ENCODE measurements at places on chromosomes 11 and 22.
A peak's percentile ranks its signal among the peaks of the same experiment; 100 is the strongest.

GRCh38 chr11:120354779-120355178 lies 18.6 kb downstream of the ARHGEF12 start:
- no peak for DNase-seq

GRCh38 chr22:27796829-27797519 lies 4.6 kb downstream of the MN1 start:
- DNase-seq: no peak

GRCh38 chr11:69230856-69231425 lies 63.0 kb upstream of the MYEOV start:
- DNase-seq: no peak

DNA sequence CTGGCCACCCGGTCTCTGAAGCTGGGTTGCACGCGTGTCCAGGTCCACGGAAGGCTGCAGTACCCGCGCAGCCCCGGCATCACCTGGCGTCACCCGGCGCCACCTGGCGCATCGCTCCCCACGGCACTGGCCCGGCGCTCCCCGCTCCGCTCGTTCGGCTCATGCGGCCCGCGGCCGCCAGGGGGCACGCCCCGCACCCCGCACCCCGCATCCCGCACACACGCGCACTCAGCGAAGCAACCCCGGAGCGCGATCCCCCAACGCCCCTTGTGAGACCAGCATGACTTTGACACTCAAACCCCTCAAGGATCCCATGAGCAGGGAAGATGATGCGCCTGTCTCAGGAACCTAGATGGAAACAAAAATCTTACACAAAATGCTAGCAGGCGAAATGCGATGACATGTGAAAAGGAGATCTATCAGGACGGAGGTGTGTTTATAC lies 11.9 kb downstream of the B3GNT6 start:
- DNase-seq: peak; percentile 65

DNA sequence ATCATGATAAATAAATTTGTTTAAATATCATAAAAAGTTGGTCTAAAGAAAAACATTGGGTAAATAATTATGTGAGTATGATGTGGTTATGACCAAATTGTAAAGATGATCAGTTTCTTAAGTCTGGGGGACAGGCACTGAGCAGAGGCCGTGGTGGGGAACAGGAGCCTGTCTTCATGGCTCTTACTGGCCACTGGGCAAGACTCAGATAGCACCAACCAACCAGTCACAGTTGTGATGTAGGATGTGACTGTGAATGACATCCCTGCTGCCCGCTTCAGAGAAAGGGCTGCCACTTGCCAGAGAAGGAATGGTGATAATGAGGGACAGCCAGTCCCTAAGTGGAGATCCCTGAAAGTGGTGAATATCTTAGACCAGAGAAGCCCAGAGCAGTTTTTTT lies 7.0 kb downstream of the PTPRJ start:
- DNase-seq: no peak

- no peak for DNase-seq
Measured at GRCh38 chr11:62015615-62016014, 48.2 kb upstream of the FTH1 start.

DNA sequence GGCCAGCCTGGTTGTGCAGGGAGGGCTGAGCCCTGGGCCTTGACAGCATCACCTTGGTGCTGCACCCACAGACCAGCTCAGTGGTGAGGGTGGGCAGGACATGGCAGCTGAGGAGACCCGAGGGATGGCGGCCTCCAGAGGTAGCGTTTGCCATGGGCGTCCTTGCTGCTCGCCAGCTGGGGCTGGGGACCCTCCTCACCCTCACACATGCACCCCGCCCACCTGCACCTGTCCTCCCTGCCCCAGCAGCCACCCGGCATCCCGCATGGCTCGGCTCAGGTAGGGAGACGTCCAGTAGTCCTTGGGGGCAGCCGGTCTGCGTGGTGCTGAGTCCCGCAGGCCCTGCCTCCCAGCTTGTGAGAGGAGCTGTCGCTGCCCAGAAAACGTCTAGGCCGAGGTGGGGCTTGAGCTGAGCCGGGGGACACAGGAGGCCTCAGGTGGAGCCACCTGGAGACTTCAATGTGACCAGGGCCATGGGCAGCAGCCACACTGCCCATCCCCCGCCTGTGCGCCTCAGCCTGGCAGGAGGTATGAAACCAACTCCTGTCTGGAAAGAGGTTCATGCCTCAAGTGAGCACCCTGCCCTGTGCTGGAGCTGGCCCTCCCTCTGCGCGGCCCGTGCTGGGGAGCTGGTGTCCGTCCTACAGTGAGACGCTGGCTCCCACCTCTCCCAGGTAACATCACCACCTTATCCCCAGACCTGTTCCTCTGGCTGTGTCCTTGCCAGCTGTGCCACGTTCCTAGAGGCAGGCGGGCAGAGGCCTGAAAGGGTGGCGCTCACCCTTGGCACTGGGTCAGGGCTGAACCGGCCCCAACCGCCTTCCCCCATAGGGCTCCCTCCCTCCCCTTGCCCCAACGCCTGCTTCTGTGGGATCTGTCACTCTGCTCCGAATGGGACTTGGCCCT lies 3.3 kb upstream of the TRABD start:
- peak; percentile 57 for DNase-seq

DNA sequence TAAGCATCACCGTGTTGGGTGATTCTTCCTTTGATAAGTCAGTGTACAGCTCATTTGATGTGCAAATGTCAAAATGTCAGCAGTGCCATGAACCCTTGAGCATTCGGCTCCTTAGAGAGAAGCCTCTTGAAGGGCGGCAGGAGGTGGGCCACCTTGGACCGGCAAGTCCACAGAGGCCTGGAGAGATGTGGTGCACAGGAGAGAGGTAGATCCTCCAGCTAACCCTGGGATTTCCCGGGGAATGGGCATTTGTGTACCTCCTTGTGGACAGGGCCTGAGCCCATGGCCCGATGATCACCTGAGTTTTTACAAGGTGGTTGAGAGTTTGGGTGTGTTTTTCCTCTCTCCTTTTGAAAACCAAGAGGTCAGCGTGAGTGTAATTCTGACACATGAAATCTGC lies 133.2 kb upstream of the RCN1 start:
- no peak for DNase-seq

GRCh38 chr11:86575927-86576326 lies 96.5 kb downstream of the ME3 start:
- no peak for DNase-seq

DNA sequence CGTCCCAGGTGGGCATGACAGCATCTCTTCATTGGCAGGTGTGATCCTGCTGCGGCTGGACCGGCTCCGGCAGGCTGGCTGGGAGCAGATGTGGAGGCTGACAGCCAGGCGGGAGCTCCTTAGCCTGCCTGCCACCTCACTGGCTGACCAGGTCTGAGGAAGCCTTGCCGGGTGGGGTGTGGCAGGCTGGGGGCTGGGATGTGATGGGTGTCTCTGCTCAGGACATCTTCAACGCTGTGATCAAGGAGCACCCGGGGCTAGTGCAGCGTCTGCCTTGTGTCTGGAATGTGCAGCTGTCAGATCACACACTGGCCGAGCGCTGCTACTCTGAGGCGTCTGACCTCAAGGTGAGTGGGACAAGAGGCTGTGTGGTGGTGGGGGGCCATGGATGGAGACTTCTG lies 3.5 kb downstream of the LARGE2 start:
- DNase-seq: no peak

DNA sequence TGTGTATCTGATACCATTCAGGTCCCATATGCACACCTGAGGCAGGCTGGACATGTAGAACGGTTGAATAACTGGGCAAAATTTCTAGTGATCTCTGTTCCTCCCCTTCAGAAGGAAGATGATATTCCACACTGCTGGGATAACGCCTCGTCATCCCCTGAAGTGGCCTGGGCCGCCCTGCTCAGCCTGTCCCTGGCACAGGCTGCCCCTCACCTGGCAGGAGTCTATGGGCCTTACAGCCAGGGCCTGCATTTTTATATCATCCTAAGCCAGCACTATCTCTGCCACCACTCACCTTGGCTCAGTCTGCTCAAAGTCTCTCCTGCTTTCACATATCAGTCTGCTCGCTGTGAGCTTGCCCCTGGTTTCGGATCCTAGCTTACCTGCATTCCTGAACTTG lies 209.2 kb downstream of the CSNK2A3 start:
- DNase-seq: no peak

- DNase-seq: no peak
Measured at GRCh38 chr11:65214212-65214845, 32.6 kb downstream of the CAPN1 start.

- no peak for DNase-seq
Measured at GRCh38 chr11:123799438-123799837, 6.7 kb downstream of the OR6M1 start.

DNA sequence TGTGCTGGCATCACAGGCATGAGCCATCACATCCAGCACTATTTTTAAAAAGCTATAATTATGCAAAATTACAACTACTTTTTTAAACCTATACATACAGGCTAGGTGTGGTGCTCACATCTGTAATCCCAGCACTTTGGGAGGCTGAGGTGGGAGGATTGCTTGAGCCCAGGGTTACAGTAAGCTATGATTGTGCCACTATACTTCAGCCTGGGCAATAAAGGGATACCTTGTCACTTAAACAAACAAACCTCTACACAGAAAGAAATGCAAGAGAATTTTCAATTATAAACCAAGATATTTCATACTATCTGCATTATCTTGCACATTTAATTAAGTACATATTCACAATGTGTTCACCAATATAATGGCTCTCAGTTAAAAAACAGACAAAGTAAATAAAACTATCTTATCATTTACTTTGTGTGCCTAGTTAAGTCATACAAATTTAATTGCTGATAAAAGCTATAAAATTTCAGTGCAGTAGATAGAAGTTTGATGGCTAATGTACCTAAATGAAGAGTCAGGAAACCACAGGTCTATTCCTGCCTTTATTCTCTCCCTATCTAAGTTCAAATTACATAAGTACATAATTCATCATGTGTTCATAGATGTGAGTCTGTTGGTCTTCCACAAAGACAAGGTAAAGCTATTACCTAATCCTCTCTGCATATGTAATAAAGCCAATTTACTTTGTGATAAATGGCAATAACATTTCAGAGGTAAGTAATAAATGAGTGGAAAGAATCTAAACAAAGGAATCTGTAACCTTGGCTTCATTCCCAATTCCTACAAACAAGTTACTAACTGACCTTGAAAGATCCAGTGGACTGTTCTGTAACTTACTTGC lies 9.0 kb upstream of the RDX start:
- no peak for DNase-seq

DNA sequence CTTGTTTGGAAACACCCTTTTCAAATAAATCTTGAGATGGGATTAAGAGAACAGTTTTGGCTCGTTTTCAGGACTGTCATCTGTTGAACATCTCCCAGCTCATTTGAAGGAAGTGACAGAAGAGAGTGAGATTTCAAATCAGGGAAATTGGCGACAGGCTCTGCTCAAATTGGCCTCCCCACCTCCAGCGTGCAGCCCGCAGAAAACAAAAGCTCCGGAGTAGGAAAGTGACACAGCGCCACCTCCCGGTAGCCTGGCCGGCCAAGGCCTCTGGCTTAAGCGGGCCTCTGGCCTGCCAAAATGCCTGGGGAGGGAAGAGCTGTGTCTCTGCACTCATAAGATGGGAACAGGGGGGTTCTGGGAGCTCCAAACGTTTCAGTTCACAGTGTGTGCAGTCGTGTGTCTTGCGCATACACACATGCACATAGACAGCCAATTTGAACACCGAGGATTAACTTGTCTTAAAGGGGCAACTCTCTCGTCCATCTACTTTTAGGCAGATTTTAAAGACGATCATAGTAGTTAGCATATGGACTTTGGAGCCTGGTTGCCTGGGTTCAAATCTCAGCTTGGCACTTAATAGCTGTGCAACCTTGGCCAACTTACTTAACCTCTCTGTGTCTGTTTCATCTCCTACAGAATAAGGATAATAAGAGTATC lies 132.7 kb upstream of the RCN1 start:
- peak; percentile 86 for DNase-seq

GRCh38 chr11:130726234-130727037 lies 189.8 kb downstream of the SNX19 start:
- peak; percentile 75 for DNase-seq

- DNase-seq: no peak
Measured at GRCh38 chr11:85893395-85893794, 38.2 kb downstream of the CCDC83 start.

DNA sequence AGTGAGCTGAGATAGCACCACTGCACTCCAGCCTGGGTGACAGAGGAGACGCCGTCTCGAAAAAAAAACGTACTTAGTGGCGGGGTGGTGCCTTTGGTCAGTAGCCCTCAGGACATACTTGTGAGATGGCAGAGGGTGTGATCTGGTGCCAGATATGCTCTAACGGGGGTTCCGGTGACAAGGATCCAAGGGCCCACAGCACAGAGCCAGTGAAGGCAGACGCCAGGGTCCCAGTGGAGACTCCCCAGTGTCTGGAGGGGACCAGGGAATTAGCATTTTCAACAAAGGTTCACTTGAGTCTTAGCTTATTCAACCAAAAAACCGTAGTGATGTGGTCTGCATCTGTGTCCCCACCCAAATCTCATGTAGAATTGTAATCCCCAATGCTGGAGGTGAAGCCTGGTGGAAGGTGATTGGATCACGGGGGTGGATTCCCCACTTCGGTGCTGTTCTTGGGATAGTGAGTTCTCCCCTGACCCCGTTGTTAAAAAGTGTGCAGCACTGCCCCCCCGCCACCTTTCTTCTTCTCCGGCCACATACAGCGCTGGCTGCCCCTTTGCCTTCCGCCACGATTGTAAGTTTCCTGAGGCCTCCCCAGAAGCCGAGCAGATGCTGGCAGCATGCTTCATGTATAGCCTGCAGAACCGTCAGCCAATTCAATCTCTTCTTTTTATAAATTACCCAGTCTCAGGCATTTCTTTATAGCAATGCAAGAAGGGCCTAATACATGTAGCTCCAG lies 26.6 kb upstream of the OSBPL5 start:
- DNase-seq: no peak

DNA sequence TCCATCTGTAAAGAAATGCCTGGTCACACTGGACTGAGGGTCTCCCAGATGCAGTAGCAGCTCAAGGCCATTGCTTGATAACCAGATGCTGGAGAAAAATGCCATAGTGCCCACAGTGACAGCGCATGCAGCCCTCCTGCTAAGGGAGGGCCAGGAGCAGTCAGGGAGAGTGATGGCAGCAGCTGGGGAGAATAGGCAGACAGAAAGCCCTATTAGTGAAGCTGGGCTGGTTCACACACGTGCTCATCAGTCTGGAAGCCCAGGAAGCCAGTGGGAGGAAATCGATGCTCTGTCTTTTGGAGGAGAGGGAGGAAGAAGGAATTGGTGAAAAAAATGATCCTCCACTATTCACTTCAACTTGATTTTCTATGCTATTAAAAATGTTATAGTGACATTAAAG lies 82.9 kb downstream of the OSBP2 start:
- DNase-seq: no peak

DNA sequence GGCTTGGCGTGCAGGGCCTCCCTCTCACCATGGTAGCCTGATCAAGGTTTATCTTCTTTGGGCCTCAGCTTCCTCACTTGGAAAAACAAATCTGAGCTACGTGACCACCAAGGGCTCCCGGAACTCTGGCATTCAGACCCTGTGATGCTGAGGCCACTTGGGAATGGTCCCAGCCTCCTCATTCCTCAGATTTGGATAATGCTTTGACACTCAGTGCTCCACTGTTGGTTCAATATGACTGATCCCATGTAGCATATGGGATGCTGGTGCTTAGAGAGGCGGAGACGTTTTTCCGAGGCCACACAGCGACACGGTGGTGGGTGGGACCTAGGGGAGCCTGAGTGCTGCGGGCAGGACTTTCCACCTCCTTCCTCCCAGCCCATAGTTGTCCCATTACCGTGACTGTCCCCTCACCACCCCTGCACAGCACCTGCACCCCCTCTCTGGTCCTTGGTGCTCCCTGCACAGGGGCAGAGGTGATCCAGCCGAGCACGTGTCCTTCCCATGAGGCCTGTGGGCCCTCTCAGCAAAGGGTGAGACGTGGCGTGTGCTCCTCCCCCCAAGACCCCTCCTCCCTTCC lies 23.1 kb downstream of the MB start:
- no peak for DNase-seq

All from right cardiac atrium (tissue), 5 donors.